Activated T-helper 9 cell treated with anti-CD3 and anti-CD28 coated beads, Interleukin-2, amount 50 U/mL, for 16 hours (primary cell): ENCODE measurements at places on chromosomes 4 and X.

- no peak for DNase-seq
Measured at GRCh38 chr4:42359711-42360110, 37.6 kb upstream of the SHISA3 start.

GRCh38 chrX:51461053-51462044 lies 35.0 kb downstream of the NUDT11 start:
- DNase-seq, result no peak

DNA sequence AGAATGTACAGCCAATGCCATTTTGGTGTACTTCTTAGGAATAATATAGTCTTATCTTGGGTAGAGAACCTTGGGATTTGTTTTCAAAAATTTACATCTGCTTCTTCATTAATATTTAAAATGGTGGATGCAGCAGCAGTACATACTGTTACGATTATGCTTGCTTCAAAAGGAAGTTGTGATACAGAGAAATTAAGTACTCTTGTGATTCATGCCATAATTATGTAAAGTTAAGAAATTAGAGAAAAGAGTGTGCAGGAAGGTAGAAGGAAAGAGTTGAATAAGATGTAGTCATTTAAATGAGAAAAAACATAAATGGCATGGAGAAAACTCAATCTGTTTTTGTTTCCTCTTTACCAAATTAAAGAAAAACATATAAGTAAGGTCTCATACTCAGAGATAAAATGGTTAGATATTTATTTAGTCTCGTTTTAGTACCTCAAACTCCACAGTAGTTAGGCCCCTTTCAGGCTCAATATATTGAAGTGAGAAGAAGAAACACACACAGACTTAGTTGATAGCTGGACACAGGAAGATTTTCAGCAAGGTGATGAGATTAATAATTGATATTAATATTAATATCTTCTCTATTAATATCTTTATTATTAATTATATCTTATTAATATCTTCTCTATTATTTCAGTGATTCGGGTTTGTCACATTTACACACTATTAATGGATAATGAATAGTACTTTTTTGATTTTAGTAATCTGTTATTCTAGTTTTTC lies 70.1 kb upstream of the HPGD start:
- no peak for DNase-seq

GRCh38 chrX:126489116-126489695 lies 63.4 kb downstream of the DCAF12L1 start:
- no peak for DNase-seq

- no peak for DNase-seq
Measured at GRCh38 chr4:22323691-22324090, 192.2 kb downstream of the ADGRA3 start.

DNA sequence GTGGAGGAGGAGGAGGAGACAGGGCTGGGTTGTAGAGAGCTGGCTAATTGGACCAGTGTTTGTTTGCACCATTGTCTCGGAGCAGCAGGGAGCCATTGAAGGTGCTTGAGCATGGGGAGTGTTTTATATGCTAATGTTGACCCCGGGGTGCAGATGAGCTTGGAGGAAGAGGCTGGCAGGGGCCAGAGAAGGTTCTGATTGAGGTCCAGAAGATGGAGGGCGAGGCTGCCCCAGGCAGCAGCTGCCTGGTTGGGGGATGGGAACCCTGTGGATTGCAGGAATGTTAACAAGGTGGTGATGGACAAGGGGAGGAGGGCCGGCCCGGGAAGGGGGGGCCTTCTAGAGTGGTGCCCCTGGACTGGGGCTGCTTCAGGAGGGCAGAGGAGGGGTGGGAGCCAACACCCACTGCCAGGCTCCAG lies 18.0 kb downstream of the DOK7 start:
- DNase-seq, result no peak

DNA sequence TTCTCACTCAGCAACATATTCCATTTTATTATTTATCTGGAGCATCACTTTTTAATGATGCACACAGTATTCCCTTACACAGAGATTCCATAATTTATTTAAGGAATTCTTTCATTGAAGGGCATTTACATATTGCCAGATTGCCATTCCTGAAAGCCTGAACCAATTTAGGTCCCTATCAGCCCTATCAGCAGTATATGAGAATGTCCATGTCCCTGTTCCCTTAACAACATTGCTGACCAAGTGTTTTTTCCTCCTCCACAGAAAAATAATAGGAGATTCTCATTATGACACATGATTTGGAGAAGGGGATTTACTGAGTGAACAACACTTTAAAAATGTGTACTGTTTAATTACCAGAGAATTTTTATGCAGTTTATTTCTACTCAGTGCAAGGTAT lies 90.1 kb upstream of the PHOX2B start:
- DNase-seq, result no peak

GRCh38 chr4:34365946-34366345 lies 1878.4 kb downstream of the ARAP2 start:
- no peak for DNase-seq

DNA sequence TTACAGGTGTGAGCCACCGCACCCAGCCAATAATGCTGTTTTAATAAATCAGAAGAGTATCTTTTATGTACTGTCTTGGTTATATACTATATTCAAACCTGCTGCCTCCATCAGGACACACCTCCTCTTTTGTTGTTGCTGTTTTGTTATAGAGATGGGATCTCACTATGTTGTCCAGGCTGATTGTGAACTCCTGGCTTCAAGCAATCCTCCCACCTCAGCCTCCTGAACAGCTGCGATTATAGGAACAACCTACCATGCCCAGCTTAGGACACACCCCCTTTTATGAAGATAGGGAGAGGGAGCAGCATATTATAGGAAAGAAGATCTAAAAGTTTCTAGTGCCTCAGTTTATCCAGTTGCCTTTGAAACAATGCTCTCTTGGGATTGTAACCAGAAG lies 62.2 kb upstream of the RAB33B start:
- no peak for DNase-seq

- no peak for DNase-seq
Measured at GRCh38 chr4:87032884-87033533, 98.2 kb downstream of the AFF1 start.

DNA sequence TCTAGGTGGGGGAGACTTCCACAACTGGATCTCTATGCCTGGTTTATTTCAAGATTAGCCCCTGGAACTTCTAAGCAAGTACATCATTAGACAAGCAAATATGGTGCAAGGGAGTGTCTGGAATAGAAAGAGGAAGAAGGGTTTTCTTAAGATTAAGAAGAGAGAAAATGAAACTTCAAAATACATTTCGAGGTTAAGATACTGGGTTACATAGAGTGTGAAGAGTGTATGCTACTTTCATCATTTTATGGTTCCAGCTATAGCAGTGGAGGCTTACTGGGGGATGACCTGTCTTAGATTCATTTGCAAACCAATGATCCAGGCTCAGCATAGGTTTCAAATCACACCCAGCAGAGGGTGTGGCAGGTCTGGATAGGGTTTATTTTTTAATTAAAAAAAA lies 144.4 kb upstream of the GATB start:
- DNase-seq, result no peak

DNA sequence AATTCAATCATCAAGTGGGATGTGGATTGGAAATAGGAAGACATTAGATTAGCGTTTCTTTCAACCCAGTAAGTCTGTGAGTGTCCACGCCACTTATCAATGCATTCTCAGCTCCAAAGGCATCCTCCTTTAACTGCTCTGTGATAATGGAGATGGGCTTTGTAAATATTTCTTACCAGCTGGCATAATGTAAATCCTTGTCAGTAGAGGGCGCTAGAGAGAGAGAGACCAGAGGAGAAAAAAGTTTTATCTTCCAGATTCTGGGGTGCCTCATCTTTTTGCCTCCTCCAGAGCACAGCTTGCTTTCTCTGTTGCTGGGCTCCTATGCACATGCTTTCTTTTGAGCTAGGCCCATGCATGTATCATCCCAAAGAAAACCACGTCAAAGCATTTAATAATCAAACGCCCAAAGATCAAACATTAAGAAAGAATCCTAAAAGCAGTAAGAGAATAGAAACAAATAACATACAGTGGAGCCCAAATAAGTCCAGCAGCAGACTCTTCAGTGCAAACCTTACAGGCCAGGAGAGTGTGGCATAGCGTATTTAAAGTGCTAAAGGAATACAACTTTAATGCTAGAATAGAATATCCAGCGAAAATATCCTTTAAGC lies 9.6 kb upstream of the MTMR1 start:
- no peak for DNase-seq

GRCh38 chrX:154804261-154804956 lies 876 bp downstream of the MPP1 start:
- DNase-seq, result no peak

- DNase-seq, result no peak
Measured at GRCh38 chr4:8817096-8817812, 54.4 kb downstream of the HMX1 start.

- no peak for DNase-seq
Measured at GRCh38 chr4:11805842-11806241, 377.1 kb upstream of the HS3ST1 start.

DNA sequence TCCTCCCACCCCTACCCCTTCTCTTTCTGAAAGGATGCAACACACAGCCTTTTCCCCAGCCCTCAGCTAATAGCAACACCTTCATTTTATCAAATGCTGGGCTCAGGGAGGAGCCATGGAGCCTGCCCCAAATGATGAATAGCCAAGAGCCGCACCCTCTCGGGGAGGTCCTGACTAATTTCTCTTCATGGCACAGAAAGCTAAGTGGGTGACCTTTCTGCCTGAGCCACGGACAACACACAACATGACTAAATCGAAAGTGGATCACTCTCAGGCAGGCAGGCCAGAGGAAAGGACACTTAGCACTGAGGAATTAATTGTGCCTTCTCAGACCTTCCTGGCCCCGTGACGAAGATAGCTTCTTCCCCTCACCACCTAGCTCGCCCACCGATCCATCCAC lies 165.1 kb upstream of the RAI2 start:
- no peak for DNase-seq

GRCh38 chrX:110966839-110967238 lies 129.2 kb upstream of the PAK3 start:
- no peak for DNase-seq

GRCh38 chr4:186719925-186720694 lies 3.5 kb downstream of the FAT1 start:
- no peak for DNase-seq
